Putamen (tissue), 1 donor: ENCODE measurements at places on chromosomes 11 and 22.

DNA sequence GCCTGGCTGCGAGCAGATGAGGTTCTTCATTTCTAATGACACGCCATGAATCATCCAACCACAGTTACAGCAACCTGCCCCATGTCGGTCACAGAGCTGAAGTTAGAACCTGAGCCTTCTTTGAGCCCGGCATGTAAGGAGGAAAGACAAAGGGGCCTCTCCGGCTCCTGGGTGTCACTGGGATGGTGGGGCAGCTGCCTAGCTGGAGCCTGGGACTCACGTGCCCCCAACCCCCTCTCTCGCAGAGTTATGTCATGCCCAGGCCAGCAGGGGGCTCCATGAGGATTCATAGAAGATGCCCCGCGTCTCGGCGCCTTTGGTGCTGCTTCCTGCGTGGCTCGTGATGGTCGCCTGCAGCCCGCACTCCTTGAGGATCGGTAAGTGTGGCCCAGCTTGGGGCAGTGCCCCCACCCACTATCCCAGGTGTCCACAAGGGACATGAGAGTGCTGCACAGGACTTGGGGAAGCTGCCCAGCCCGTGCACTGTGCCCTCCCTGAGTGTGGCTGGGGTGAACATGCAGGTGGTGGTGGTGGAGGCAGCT is 148.5 kb downstream of the GRIK4 start:
- no peak for DNase-seq

DNA sequence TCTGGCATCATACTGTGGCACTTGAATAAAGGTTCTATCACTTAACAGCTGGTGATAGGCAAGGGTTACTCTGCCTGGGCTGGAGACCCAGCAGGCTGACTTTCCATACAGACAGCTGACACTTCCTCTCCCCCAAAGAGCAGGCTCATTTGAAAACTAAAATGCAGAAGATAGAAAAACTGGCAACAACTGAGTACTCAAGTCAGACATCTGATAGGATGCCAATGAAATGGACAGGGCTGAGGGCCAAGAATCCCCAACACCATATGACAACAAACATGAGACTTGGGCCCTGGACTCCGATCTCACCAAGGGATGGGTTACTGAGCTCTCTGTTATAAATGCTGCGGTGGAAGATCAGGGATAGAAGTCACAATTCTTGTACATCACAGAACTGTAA is 237.2 kb downstream of the LRRC4C start:
- DNase-seq, result peak; percentile 25

DNA sequence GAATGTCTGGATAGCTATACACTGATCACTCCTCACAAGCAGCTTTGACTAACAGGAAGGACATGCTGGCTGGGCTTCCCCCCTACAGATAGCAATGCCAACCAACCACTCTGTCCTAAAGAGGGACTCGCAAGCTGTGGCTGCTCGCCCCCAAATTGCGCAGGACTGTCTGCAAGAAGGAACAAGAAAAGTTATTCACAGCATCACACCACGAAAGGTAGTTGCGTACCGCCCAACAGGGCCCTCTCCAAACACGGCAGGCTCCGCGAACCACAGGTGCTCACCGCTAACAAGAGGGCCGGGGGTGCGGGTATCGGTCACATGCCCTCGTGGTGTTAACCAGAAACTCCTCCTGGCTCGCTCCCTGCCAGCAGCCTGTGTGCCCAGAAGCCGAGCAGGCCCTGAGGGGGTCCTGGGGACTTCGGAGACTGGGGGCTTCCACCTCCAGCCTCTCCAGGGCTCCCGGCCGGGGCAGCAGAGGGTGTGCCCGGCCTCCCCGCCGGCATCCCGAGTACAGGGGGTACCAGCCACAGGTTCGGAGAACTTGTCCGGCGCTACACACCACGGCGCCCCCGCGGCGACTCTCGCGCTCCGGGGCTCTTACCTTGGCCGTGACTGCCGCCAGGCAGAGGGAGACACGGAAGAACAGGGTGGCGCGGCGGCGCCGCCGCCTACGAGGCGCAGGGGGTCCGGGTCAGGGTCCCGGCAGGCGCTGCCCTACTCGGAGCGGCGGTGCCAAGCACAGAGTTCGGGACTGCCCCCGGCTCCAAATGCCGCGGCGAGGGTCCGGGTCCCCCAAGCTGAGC is 682 bp downstream of the LARGE1 start:
- DNase-seq, result no peak

- DNase-seq, result no peak
Measured at GRCh38 chr22:23181721-23182308, 1.5 kb downstream of the BCR start.

- DNase-seq, result no peak
Measured at GRCh38 chr11:111307472-111308108, 9.2 kb downstream of the POU2AF3 start.

GRCh38 chr11:80846979-80847378 is 1406.1 kb upstream of the TENM4 start:
- no peak for DNase-seq

- no peak for DNase-seq
Measured at GRCh38 chr22:49986325-49986724, 25.8 kb downstream of the PIM3 start.

- DNase-seq, result no peak
Measured at GRCh38 chr11:122633219-122633829, 22.2 kb upstream of the UBASH3B start.

DNA sequence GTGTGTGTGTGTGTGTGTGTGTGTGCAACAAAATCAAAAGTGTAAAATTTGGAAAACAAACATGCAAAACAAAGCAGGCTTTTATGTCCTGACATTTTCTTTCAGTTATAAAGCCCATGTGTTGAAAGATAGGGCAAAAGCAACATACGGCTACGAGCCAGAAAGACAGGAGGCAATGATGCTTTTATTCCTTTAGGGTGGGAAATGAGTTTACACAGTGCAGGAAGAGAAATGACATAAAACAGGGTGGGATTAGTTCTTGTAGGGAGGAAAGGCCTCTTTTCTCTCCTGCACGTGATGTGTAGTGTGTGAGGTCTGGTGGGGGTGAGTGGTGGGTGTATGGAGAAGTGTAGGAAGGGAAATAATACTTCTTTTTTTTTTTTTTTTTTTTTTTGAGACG is 29.4 kb downstream of the IL18 start:
- no peak for DNase-seq

DNA sequence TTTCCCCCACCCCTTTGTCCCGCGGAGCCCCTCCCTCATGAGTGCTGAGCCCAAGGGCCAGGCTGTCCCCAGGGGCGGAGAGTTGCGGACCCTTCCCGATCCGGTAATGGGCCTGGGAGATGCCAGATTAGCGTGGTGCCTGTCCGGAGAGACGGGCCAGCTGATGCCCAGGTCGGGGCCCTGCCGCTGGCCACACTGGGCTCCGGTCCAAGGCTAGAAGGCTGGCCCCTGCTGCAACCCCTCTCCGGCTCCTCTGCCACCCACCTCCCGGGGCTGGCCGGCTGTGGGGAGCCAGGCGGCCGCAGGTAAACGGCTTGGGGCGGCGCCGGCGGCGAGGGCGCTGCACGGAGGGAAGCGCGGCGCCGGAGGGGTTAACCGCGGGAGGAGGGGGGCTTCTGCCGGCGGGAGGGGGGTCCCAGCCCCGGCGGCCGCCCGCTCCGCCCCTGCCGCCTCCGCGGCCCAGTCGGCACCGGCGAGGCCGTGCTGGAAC is at the start of gene KCNK4:
Gene KCNK4, plus strand, starts transcription at position 41 of the 490 bp plus-strand sequence. CDS start 1,717 bp downstream, outside the sequence.
- DNase-seq, result no peak

GRCh38 chr22:37179622-37180420 is 8.2 kb downstream of the C1QTNF6 start:
- no peak for DNase-seq

- DNase-seq, result no peak
Measured at GRCh38 chr11:86698639-86699038, 26.2 kb upstream of the ME3 start.

GRCh38 chr11:25938952-25939351 is 393.0 kb upstream of the ANO3 start:
- DNase-seq, result no peak

- DNase-seq, result no peak
Measured at GRCh38 chr11:118604566-118604965, 2.8 kb upstream of the PHLDB1 start.

DNA sequence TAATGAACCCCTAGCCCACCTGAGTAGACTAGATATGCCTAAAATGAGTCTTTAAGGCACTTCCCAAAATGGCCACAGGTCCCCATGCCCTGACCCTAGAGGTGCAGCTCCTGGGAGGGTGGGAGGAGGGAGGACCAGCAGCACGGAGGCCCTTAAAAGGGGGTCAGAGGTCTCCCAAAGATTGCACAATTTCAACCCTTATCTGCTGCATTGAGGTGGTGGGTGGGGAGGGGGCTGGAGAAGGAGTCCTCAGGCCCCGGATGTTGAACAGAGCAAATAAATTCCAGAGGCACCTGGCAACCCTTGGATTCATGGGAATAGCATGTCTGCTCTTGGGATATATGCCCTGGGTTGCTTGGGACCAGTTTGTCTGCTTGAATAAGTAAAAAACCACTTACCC is 57.6 kb downstream of the NAV2 start:
- no peak for DNase-seq

GRCh38 chr22:48636746-48637145 is 1190.9 kb downstream of the BRD1 start:
- no peak for DNase-seq

DNA sequence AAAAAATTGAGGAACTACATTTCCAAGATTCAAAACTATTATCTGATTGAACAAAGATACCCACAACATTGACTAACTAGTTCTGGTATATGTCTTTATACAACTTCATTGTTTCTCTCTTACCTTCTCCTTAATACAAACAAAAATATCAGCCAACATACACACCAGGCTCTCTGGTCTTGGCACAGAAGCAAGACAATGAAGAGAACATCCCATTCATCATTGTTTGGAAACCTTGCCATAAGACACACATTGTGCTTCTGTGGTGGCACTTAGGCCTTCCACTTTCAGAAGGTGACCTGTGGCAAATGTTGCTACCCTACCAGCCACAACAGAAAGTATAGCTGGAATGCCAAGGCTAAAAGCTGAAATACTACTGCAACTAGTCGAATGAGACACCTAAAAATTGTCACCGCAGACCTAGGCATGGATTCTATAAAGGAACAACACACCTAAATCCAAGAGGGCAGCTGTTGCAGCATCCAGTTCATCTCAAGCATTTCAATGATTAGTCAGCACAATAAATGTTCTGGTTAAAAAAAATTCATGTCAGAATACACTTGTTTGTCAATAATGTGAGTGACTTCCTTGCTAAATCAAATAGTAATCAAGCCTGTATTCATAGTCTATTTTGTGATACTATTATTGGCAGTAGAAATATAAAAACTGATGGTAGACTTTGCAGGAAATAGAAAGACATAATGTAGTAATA is 26.3 kb downstream of the MAP6 start:
- DNase-seq, result no peak

- DNase-seq, result no peak
Measured at GRCh38 chr11:45777127-45777969, 27.6 kb upstream of the SLC35C1 start.

- no peak for DNase-seq
Measured at GRCh38 chr11:47437746-47438418, 11.1 kb downstream of the RAPSN start.

- DNase-seq, result no peak
Measured at GRCh38 chr22:30204742-30205111, 41.8 kb downstream of the LIF start.

DNA sequence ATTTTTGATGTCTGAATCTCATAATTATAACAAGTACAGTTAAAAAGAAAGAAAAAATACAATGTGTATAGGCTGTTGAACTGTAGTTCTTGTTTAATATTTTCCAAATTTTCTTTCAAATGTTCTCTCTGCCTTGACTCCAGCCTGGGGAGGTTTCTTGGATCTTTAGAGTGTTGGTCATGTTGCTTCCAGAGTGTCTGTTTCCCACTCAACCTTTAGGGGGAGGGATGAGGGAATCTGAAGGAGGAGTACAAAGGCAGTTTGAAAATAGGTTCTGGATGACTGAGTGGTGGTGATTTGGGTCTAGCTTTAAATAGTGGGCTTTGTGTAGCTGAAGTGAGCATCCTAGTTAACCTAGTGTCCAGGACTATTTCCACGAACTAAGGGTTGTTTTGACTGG is 2.0 kb downstream of the CTNND1 start:
- DNase-seq, result peak; percentile 30

DNA sequence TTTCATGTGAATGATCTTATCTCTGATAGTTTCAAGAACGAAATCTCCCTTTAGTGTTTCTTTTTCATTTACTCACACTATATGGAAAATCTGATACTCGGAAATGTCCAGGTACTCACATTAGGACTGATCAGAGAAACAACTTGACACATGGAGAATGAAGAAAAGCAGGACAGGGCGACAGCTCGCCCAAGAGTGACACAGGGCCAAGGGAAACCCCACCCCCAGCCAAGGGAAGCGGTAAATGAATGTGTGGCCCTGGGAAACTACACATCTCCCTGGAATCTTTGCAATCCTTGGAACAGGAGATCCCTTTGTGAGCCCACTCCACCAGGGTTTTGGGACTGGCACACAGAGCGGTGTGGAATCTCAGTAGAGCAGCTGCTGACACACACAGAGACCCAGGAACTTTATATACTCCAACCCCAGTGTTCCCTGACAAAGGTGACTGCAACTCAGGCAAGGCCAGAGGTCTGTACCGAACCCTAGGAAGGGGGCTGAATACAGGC is 303.7 kb upstream of the ARHGAP42 start:
- DNase-seq, result no peak

GRCh38 chr22:27273436-27273835 is 528.1 kb downstream of the MN1 start:
- DNase-seq, result no peak
